ENCODE measurements at places on chromosomes 12 and 14. TPM values are rescaled to one million over a fixed set of nuclear protein-coding genes. Genes with fewer than 3 reads are reported as not detected.

DNA sequence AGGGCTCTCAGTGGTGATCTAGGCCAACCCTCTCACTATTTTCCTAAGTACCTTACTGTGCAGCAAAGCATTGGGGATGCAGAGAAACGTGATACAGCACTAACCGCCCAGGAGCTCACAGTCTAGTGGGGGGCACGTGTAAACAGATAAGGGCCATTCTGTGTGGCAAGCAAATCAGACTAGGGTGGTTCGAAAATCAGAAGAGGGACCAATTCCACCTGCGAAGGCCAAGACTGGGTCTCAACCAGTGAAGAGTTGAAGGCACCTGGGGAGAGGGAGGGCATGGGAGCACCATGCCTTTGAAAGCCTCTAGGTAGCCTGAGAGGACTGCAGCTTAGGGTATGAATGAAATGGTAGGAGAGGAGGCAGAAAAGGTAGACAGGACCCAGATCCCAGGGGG is 2.2 kb downstream of the PITPNM2 start:
- no peak for DNase-seq

Gene AKAP3
- 0.81 TPM for total RNA-seq

Gene PAH
- total RNA-seq, result not detected

Gene TCL1A
- not detected for total RNA-seq

Gene FBLN5
- 56.8 TPM for total RNA-seq

Gene PIWIL1
- not detected for total RNA-seq

Gene DPY19L2
- total RNA-seq, result 2.3 TPM

All from fibroblast of the aortic adventitia (primary cell).